Mesendoderm (in vitro differentiated cells): ENCODE measurements at places on chromosomes 4 and X.
A peak's percentile ranks its signal among the peaks of the same experiment; 100 is the strongest.

DNA sequence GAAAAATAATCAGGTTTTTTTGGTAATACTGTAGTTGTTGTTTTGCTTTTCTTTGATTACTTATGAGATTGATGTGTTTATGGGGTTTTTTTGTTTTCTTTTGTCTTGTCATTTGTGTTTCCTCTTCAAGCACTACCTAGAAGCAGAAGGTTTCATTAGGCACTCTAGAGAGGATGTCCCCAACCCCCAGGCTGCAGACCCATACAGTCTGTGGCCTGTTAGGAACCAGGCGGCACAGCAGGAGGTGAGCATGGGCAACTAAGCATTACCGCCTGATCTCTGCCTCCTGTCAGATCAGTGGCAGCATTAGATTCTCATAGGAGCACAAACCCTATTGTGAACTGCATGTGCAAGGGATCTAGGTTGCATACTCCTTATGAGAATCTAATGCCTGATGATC, 22.9 kb upstream of the NOCT start:
- H3K27me3 ChIP-seq: no peaks in the 10 kb centered on the region
- no peaks in the 10 kb centered on the region for H3K36me3 ChIP-seq
- H3K4me1 ChIP-seq: peaks cover 2% of the 10 kb centered on the region
- H3K4me3 ChIP-seq: no peak overlapping the region

DNA sequence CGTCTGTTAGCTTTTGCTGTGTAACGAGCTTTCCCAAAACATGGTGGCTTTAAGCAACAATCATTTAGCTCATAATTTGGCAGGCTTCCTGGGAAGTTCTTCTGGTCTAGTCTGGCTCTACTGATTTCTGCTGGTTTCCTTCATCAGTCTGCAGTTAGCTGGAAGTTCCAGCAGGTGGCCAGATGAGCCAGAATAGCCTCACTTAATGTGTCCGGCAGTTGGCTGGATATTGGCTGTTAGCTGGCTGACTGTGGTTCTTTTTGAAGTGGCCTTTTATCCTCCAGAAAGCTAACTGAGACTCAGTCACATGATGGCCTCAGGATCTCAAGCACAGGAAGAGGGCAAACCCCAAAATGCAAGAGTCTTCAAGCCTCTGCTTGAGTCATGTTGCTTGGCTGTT, 34.9 kb downstream of the FTHL17 start:
- H3K4me3 ChIP-seq: no peak overlapping the region
- no peaks in the 10 kb centered on the region for H3K4me1 ChIP-seq
- H3K36me3 ChIP-seq: no peaks in the 10 kb centered on the region
- H3K27ac ChIP-seq: no peak overlapping the region
- H3K27me3 ChIP-seq: no peaks in the 10 kb centered on the region

GRCh38 chrX:41665686-41666085, 23.1 kb upstream of the GPR34 start:
- no peaks in the 10 kb centered on the region for H3K4me1 ChIP-seq
- H3K27ac ChIP-seq: no peak overlapping the region
- H3K27me3 ChIP-seq: no peaks in the 10 kb centered on the region
- H3K4me3 ChIP-seq: no peak overlapping the region
- no peaks in the 10 kb centered on the region for H3K36me3 ChIP-seq
- no peak for DNase-seq

DNA sequence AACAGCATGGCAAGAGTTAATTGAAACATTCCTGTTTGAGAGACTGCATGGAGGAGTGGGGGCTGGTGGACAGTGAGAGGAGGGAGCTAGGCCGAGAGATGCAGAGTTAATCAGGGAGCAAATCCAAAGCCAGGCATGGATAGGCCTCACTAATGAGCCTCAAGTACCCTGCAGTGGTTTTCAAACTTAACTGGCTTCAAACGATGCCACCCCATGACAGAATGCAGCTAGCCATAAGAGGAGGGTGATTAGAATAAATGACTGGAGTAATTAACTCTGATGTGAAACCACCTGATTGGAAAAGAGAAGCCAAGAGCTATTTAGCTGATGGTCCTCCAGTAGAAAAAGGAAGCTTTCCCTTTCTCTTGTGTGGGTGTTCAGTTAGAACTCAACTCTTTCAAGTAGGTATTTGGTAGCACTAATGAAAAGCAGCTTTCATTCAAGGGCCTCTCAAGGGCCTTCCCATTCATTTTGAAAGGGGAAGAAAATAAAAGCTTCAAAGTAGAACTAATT, 215.4 kb upstream of the MAB21L2 start:
- H3K4me1 ChIP-seq: peaks cover 6% of the 10 kb centered on the region
- no peaks in the 10 kb centered on the region for H3K27me3 ChIP-seq
- H3K27ac ChIP-seq: no peak overlapping the region

GRCh38 chrX:13570261-13570605, 832 bp downstream of the EGFL6 start:
- no peaks in the 10 kb centered on the region for H3K4me1 ChIP-seq
- peaks cover 14% of the 10 kb centered on the region for H3K27me3 ChIP-seq
- H3K4me3 ChIP-seq: no peak overlapping the region
- H3K27ac ChIP-seq: no peak overlapping the region
- no peak for DNase-seq
- no peaks in the 10 kb centered on the region for H3K36me3 ChIP-seq

GRCh38 chr4:2786152-2786671, 6.7 kb upstream of the SH3BP2 start:
- H3K4me1 ChIP-seq: no peaks in the 10 kb centered on the region
- no peaks in the 10 kb centered on the region for H3K36me3 ChIP-seq
- no peak overlapping the region for H3K4me3 ChIP-seq
- no peak for DNase-seq

GRCh38 chrX:50814701-50815100, 707 bp upstream of the SHROOM4 start:
- no peaks in the 10 kb centered on the region for H3K4me1 ChIP-seq
- no peak overlapping the region for H3K4me3 ChIP-seq
- no peak for DNase-seq

DNA sequence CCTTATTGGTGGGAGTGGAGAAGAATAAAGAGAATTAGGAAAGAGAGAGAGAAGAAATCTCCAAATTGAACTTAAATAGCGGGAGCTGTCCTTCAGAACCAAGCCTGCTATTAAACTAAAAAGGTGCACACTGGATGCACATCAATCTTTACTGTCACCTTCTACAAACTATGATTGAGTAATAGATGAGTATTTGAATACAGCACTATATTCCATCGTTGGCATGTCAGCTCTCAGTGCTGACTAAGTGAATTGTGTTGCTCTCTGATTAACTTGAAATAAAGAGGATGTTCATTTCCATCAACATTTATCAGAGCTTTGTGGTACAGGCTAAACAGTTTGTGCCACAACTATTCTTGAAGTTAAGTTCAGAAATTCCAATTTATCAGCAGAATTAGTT, 143.7 kb upstream of the PABPC4L start:
- no peak overlapping the region for H3K27ac ChIP-seq
- H3K4me3 ChIP-seq: no peak overlapping the region
- H3K36me3 ChIP-seq: no peaks in the 10 kb centered on the region
- no peak for DNase-seq
- H3K27me3 ChIP-seq: no peaks in the 10 kb centered on the region
- no peaks in the 10 kb centered on the region for H3K4me1 ChIP-seq

- DNase-seq: no peak
- H3K4me3 ChIP-seq: no peak overlapping the region
- H3K36me3 ChIP-seq: no peaks in the 10 kb centered on the region
These were observed 4.1 kb upstream of the GPC3 start for GRCh38 chrX:133989490-133989889.

GRCh38 chr4:110196871-110197528, 1.4 kb downstream of the ELOVL6 start:
- peak overlapping the region; percentile 95 for H3K4me3 ChIP-seq
- peak; percentile 79 for DNase-seq
- no peaks in the 10 kb centered on the region for H3K36me3 ChIP-seq
- H3K27me3 ChIP-seq: no peaks in the 10 kb centered on the region
- H3K27ac ChIP-seq: peak overlapping the region; percentile 98

DNA sequence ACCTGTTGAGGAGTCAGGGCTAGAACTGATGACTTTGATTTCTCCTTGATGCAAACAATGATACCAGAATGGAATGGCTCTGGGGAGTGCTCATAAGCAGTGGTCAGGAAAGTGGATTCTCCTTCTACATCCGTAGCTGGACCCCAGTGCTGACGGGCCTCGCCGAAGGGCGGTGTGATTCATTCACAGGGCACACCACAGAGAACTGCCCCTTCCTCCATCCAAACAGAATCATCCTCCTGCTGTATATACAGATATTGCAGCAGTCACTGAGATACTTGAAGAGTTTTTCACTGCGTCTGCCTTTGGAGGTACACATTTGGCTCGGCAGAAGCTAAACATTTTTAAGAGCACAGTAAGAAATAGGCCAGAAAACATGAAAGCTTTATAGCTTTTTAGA, 7.3 kb upstream of the DCTD start:
- no peaks in the 10 kb centered on the region for H3K4me1 ChIP-seq
- no peaks in the 10 kb centered on the region for H3K27me3 ChIP-seq
- no peak for DNase-seq
- H3K36me3 ChIP-seq: no peaks in the 10 kb centered on the region
- H3K27ac ChIP-seq: no peak overlapping the region
- H3K4me3 ChIP-seq: no peak overlapping the region

DNA sequence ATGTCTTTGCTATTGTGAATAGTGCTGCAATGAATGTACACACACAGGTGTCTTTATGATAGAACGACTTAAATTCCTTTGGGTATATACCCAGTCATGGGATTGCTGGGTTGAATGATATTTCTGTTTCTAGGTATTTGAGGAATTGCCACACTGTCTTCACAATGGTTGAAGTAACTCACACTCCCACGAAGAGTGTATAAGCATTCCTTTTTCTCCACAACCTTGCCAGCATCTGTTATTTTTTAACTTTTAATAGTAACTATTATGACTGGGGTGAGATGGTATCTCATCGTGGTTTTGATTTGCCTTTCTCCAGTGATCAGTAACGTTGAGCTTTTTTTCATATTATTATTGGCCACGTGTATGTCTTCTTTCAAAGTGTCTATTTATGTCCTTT, 17.6 kb upstream of the DCUN1D4 start:
- H3K27me3 ChIP-seq: no peaks in the 10 kb centered on the region
- H3K4me1 ChIP-seq: no peaks in the 10 kb centered on the region
- H3K4me3 ChIP-seq: no peak overlapping the region
- no peak overlapping the region for H3K27ac ChIP-seq
- DNase-seq: no peak

DNA sequence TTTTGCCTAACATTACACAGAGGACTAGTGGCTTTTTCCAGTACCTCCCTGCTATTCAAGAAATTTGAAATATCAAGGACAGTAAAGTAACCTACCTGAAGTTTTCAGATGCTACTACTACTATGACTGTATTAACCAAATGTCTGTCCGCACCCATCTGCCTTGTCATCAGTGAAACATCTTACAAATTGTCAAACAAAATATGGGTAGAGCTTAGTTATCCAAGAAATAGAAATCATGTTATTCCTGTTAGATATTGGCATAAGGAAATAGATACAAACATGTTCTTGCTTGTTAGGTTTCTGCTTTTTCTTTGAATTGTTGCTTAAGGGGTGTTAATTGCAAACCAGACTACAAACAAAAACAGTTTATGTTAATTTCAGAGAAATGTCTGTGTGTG, 63.9 kb downstream of the PLS3 start:
- H3K36me3 ChIP-seq: no peaks in the 10 kb centered on the region
- no peak overlapping the region for H3K4me3 ChIP-seq
- no peak for DNase-seq
- no peaks in the 10 kb centered on the region for H3K4me1 ChIP-seq

GRCh38 chr4:145960012-145960411, 21.4 kb upstream of the ZNF827 start:
- no peaks in the 10 kb centered on the region for H3K27me3 ChIP-seq
- no peak overlapping the region for H3K4me3 ChIP-seq
- no peaks in the 10 kb centered on the region for H3K4me1 ChIP-seq
- H3K36me3 ChIP-seq: no peaks in the 10 kb centered on the region

DNA sequence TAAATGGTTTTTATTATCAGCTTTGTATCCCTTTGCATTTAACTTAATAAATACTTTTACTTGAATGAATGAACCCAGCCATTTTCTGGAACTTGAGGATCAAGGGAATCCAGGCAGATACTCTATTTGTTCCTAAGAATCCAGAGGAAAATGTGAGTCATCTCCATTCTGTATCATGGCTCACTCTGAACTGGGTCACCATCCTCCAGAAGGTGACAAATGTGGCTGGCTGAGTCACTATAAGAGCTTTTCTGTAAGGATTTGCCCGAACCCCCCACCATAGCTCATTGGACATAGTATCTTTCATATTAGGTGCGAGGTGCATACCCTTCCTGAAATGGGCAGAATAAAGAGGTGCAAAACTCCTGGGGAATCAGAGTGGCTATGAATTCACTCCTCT, 25.8 kb downstream of the RTL9 start:
- no peaks in the 10 kb centered on the region for H3K4me1 ChIP-seq
- no peak overlapping the region for H3K4me3 ChIP-seq
- peak; percentile 15 for DNase-seq
- H3K27me3 ChIP-seq: no peaks in the 10 kb centered on the region

GRCh38 chr4:2667428-2667827, 88.7 kb downstream of the TNIP2 start:
- DNase-seq: no peak
- H3K4me3 ChIP-seq: no peak overlapping the region
- no peaks in the 10 kb centered on the region for H3K4me1 ChIP-seq
- peaks cover 5% of the 10 kb centered on the region for H3K36me3 ChIP-seq
- H3K27me3 ChIP-seq: no peaks in the 10 kb centered on the region

DNA sequence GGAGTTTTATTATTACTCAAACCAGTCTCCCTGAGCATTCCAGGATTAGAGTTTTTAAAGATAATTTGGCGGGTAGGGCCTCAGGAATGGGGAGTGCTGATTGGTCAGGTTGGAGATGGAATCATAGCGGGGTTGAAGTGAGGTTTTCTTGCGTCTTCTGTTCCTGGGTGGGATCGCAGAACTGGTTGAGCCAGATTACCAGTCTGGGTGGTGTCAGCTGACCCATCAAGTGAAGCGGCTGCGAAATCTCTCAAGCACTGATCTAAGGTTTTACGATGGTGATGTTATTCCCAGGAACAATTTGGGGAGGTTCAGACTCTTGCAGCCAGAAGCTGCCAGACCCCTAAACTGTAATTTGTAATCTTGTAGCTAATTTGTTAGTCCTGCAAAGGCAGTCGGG, 25.1 kb upstream of the SETD7 start:
- no peak overlapping the region for H3K27ac ChIP-seq
- no peaks in the 10 kb centered on the region for H3K36me3 ChIP-seq
- no peak for DNase-seq
- H3K27me3 ChIP-seq: no peaks in the 10 kb centered on the region
- no peak overlapping the region for H3K4me3 ChIP-seq
- no peaks in the 10 kb centered on the region for H3K4me1 ChIP-seq

GRCh38 chrX:10926891-10927290, 184.2 kb upstream of the HCCS start:
- H3K27me3 ChIP-seq: no peaks in the 10 kb centered on the region
- H3K4me1 ChIP-seq: no peaks in the 10 kb centered on the region
- no peak overlapping the region for H3K27ac ChIP-seq

DNA sequence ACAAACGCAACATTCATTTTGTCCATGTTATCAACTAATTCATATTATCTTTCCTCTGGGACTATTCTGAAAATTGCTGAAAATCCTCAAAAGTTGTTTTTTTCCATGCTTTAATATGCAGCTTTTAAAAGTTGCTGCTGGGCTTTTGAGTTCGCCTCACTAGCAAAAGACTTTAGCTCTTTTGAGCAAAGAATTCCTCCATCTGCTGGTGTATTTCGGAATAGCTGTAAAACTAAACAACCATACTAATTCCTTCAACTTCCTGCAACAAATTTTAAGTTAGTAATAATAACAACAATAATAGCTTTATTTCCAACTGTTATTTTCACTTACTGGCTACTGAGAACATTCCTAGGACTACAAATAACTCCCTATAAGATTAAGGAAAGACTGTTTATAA, 124.5 kb upstream of the PLAC1 start:
- no peaks in the 10 kb centered on the region for H3K36me3 ChIP-seq
- no peak for DNase-seq
- no peaks in the 10 kb centered on the region for H3K4me1 ChIP-seq
- no peak overlapping the region for H3K4me3 ChIP-seq
- H3K27ac ChIP-seq: no peak overlapping the region
